ENCODE measurements at places on chromosomes 2 and 18.

DNA sequence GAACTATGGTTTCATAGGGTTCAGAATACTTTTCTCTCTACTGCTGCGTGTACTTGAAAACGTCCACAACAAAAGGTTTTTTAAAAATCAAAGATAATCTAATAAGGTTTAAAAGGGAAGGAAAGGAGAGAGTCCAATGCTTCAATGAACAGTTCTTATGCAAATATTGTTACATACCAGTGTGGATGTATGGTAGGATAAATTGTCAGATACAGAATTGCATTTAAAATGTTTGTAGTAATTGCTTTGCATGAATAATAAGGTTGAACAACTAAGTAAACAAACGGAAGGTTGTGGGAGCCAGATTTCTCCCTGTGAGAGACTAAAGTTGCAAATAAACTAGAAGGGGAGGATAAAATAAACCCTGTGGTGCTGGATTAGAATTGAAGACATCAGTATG lies 53.8 kb upstream of the RBBP8 start:
- DNase-seq = no peak

DNA sequence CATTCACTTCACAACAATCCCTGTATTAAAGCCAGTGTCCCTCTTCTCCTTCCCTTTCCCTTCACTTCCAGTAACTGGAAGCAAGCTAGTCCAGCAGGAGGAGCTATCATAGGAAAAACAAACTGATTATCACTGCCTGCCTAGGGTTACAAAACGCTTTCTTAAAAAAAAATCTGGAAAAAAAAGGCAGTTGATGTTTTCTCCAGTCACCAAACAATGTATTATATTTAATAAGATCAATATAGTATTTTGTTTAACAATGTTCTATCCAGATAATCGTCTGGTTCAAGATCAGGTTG lies 78.8 kb upstream of the ITGB6 start:
- no peak for DNase-seq

DNA sequence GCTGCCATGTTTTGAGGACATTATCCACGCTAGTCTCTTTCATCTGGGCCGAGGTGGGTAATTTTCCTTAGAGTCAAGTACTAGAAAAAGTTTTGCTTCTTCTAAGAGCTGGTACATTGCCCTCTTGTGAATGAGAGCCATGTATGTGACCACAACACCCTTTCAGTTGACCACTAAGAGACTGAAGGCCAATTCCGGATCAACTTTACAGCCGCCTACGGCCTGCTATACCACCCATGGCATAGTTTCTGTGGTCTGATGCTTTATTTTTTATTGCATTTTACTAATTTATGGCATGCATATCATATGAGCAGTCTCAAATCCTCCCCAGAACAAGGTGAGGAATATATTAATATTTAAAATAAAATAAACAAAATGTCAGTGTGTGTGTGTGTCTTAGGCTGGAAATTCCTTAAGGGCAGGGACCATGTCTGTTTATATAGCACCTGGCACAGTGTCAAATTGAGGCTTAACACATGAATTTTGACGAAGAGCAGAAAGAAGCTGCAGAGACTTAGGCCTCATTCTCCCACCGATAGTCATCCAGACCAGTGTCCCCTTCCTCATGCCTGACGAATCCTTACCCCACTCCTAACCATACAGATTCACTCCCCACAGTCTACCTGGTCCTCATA lies 35.4 kb downstream of the PSD4 start:
- DNase-seq = no peak

DNA sequence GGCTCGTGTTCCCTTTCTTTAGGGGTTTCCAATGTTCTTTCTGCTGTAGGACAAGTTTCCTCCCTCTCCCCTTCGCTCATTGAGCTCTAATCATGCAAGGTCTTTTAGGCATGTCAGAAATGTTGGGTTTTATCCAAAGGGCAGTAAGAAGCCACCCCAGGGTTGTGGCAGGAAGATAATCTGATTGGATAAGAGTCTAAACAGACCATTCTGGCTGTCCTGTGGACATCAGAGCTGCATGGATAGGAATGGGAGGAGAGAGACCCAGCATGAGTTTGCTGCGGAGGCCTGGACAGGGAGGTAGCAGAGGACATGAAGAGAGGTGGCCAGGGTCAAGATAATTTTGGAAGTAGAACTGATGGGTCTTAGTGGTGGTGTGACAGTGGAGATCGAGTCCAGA lies 88.2 kb downstream of the ACKR3 start:
- no peak for DNase-seq

DNA sequence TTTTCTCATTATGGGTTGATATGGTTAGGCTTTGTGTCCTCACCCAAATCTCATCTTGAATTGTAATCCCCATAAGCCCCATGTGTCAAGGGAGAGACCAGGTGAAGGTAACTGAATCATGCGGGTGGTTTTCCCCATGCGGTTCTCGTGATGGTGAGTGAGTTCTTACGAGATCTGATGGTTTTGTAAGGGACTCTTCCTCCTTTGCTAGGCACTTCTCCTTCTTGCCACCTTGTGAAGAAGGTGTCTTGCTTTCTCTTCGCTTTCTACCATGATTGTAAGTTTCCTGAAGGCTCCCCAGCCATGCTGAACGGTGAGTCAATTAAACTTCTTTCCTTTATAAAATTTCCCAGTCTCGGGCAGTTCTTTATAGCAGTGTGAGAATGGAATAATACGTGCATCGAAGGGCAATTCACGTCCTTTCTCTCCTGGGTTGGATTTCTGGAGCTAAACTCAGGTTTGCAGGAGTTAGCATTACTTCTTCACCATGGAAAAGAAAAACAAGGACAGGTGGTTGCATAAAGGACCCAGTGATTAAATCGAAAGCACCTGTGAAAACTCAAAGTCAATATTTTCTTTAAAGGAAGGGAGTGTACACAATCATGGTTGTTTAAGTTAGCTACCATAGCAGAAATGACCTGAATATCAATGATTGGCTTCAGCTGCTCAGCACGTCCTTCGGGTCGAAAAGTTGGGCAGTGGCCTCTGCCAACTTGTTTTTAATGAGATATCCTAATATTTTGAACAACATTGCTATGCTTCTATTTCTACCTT lies 54.1 kb downstream of the CDC42EP3 start:
- DNase-seq = no peak

GRCh38 chr2:202780514-202781021 lies 91.0 kb downstream of the ICA1L start:
- DNase-seq = no peak

GRCh38 chr2:207974216-207974605 lies 51.1 kb downstream of the PLEKHM3 start:
- DNase-seq = no peak

- DNase-seq = peak; percentile 3
These were observed 11.7 kb downstream of the LIMS2 start for GRCh38 chr2:127663566-127664064.

GRCh38 chr2:239182981-239183791 lies 217.6 kb downstream of the HDAC4 start:
- DNase-seq = peak; percentile 5

DNA sequence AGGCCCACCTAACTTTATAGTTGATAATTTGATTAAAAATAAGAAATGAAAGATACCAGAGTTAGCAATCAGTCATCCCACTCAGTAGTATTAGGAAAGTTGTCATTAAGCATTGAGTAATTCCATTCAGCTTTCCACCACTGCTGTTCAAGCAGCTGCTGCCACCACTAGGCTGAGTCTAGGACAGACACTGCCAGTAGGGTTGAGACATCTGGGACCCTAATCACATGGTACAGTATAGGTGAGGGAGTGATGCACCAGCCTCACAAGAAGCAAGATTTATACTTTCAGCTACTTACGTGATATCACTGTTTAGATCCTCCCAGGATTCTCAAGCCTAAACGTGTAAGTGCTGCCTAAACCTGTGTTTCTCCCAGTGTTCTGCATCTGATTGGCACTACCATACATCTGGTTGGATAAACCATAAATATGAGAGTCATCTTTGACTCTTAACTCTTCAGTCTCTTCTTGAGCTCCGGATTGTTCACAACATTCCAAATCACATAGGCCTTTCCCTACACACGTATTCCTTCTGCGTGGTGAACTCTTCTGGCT lies 3.2 kb downstream of the UBXN4 start:
- no peak for DNase-seq

- DNase-seq = no peak
These were observed 95.6 kb upstream of the NOL4 start for GRCh38 chr18:34320267-34320666.

- no peak for DNase-seq
These were observed 237.6 kb downstream of the DYSF start for GRCh38 chr2:71690876-71691475.

- no peak for DNase-seq
These were observed 99.3 kb downstream of the SPTBN1 start for GRCh38 chr2:54555318-54555837.

DNA sequence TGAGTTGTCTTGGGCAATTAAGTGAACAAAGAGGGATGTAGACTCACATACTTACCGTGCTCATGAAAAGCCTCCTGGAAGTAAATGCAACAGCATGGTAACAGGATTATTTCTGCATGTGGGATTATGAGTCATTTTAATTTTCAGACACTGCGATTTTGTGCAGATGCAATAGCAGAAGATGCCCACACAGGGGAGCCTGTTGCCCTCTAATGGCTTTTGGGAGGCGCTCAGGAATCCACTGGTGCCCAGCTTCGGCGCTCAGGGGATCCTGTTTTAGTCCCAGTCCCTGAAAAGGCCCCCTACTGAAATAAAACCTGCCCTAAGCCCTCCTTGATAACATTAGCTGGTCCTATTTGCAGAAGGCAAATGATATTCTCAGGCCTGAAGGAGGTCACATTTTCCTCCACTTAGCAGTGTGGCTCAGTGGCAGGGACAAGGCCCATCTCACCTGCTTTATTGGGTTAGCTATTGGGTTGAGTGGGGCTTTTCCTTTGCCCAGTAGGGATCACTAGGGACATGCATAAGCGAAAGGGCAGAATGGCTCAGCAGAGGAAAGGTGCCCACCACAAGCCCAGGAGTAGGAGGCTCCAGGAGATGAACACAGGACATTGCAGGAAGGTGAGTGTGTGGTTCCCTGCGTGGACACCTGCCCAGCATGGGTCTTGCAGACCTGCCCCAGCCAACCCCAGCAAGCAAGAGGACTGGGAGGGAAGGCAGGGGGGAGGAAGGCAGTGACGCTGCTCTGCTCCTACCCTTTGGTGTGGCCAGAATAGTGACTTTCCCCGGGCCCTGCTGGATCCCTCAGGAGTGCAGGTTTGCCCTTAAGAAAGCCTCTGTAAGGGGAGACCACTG lies 26.5 kb upstream of the KCNS3 start:
- peak; percentile 27 for DNase-seq

DNA sequence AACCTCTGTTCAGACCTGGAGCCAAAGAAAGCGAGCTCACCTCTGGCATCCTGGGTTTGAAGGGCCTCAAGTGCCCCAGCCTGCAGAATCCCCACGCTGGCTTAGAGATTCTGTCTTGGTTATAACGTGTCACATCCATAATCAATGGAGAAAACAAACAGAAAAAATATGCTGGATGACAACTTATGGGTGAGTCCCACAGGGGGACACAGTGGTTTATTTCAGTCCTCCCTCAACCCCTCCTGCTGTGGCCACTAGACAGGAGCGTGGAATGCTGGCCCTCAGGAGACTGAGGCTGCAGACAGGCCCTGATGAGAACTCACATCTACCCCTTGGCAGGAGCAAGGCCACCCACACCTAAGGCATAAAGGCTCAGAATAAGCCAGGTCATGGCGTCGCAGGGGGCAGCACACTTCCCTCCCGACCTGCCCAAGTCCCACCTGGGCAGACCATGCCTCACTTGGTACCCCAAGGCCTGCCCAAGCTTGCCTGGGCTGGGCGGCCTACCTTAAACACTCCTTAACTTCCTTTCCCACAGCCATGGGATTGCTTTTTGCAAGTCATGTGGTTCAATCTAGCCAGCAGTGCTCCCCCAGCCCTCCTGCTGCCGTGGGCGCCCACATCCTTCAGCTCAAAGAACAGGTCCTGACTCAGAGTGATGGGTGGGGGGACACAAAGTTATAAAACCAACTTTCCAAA lies 19.9 kb downstream of the COX7A2L start:
- DNase-seq = peak; percentile 42

DNA sequence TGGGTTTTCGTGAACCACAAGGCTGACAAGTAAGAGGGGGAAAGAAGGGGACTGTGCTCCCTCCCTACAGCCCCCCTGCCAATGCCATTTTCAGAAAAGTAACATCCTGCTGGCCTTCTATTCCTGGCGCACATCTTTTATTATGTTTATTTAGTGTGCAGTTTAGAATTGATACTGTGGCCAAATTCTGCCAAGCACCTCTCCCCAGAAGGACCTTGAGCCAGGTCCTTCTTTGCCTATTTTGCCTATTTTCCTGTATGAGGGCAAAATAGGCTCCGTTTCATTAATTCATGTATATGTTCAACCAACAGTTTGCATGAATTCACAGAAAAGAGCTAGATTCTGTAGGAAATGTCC lies 136.0 kb downstream of the MYO3B start:
- DNase-seq = no peak

GRCh38 chr18:79578396-79579260 lies 101.0 kb upstream of the CTDP1 start:
- no peak for DNase-seq

DNA sequence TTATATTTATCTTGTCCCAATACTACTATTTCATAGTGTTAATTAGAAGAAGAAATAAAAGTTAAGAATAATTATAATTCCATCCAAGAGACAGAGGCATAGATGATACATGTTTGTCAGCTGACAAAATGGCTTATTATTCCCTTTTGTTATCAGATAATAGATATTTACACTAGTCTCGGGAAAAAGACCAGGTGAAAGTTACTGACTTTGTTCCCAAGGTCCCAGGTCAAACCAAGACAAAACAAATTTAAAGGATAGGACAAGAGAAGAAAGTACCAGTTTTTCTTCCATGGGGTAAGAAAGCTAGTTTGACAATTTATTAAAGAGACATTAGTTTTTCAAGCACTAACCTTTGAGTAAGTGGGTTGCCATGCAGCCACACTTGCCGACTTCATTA lies 73.2 kb downstream of the TTN start:
- no peak for DNase-seq

GRCh38 chr18:78780719-78781600 lies 198.7 kb upstream of the SALL3 start:
- no peak for DNase-seq

- peak; percentile 46 for DNase-seq
These were observed 529.2 kb upstream of the KLHL29 start for GRCh38 chr2:22855761-22856184.

GRCh38 chr18:58541146-58541788 lies 87.6 kb downstream of the ALPK2 start:
- no peak for DNase-seq

DNA sequence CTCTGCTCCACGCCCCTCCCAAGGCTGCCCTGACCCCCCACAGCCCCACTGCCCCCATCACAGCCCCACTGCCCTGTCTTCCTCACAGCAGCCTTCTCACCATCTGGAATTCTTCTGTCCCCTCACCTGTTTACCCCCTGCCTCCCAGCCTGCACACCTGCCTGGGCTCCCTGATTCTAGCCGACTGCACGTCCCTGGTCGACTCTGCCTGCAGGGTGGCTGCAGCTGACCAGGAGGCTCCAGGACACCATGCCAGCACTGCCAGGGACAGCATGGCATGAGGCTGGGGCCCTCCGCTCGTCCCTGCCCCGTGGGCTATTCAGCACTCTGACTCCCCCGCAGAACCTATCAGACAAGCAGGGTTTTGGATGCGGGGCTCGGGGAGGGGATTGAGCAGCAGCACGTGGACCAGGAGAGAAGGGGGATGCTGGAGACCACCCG lies 254.1 kb downstream of the HDAC4 start:
- DNase-seq = no peak

GRCh38 chr2:227765788-227766372 lies 20.2 kb downstream of the SCYGR8 start:
- DNase-seq = no peak

- DNase-seq = no peak
These were observed 13.1 kb upstream of the GULP1 start for GRCh38 chr2:188278388-188279092.
